ENCODE measurements at places on chromosomes 11 and 22.

DNA sequence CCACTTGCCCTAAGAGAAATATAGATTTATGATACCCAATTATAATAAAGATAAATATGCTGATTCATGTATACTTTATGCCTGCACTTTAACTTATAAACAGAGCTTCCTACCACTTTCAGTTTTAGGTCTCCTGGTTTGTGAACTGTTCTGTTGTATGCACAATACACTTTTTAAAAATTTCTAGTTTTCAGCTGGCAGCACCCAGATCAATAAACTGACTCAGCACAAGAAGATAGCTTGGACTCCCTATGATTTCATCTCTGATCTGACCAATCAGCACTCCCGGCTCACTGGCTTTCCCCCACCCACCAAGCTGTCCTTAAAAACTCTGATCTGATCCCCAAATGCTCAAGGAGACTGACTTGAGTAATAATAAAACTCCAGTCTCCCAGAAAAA lies 33.5 kb upstream of the FAM181B start:
- DNase-seq: no peak

- DNase-seq: no peak
Observed at GRCh38 chr11:12765428-12765827, 91.2 kb downstream of the TEAD1 start.

DNA sequence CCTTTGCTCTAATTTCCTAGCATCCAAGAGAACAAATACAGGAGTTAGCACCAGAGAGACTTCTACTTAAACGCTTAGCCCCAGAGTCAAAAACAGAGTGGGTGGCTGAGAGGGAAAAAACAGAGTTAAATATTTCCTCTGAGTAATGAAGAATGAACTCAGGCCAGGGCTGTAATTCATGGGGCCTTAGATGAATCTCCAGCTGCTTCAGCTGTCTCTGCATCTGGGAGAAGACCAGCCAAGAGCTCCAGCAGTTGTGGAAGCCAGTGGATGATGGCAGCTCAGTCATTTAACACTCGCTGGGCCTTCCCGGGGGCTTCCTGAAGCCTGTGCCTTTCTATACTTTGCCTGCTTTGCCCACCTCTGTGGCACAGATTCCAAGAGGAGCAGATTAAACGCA lies 5.7 kb upstream of the ADAMTS15 start:
- DNase-seq: no peak

DNA sequence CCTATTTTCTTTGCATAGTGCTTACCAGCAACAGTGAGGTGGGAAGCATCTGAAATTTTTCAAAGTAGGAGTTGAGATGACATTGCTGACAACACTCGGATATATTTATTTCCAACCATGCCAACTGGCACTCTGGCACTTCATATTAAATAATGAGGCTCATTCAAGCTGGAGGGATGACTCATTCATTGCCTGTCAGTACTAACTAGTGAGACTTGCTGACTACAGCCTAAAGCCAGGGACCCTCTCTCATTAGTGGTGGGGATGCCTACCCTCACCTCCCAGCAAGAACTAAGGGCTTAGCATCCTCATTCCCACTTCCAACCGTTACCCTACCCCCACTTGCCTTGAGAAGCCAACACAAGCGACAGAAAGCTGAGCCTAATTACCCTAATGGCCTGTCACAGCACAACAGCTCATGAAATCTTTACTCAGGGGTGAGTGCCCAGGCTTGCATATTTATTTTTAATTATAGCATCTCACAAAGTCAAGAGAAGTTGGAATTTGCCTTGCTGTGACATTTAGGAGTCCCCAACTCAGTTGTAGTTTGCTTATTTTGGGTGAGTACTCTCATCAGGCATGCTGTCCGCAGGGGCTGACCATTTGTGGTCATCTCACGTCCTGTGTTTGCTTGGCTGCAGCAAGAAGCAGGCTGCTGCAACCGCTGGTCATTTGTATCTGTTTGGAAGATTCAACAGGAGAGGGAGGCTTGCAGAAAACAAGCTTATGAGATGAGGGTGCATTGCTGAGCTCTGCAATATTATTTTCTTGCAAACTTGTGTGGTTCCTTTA lies 181.6 kb upstream of the POU2AF2 start:
- no peak for DNase-seq

- DNase-seq: no peak
Observed at GRCh38 chr11:6022956-6023355, 7.6 kb downstream of the OR56A1 start.

DNA sequence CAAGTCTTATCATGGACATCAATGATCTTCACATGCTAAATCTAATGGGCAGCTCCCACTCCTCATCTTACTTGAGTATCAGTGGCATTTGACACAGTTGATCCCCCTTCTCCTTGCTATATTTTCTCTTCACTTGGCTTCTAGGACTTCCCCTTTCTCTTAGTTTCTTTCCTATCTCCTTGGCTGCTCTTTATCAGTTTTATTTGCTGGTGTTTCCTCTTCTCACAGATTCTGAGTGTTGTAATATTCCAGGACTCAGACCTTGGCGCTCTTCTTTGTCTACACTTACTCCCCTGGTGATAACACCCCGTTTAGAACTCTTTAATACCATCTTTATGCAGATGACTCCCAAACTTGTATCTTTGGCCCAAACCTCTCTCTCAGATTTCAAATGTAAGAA lies 33.9 kb upstream of the RASSF10 start:
- DNase-seq: no peak

GRCh38 chr22:48047722-48048500 lies 1285.5 kb downstream of the TBC1D22A start:
- DNase-seq: no peak

DNA sequence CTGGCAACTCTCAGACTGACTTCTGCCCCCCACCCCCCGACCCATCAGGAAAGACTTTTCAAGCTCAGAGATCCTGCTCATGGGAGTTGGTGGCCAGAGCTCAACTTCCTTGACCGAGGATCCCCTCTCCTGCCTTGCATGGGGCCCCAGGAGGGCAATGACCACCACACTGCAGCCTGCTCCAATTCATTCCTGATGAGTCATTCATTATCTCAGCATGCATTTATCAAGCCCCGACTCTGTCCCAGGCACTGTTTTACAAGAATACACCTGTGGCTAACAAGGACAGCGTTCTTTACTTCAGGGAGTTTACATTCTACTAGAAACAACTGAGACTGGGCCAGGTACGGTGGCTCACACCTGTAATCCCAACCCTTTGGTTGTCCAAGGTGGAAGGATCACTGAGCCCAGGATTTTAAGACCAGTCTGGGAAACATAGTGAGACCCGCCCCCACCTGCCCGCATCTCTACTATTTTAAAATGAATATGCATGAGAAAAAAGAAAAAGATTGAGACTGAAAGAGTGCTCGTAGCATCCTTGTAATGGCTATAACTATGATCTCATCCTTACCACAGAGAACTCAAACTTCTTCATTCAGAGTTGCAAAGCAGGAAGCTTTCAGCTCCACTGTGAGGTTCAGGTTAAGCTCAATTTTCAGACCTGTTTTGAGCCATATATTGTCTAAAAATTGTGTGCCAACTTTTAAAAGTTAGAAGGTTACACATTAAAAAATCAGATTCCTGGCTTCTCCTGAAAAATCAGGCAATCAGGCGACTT lies 60.4 kb downstream of the FEZ1 start:
- DNase-seq: no peak

- no peak for DNase-seq
Observed at GRCh38 chr11:134530636-134531326, 118.7 kb upstream of the B3GAT1 start.

- DNase-seq: no peak
Observed at GRCh38 chr11:95363164-95363563, 132.2 kb upstream of the SESN3 start.

- no peak for DNase-seq
Observed at GRCh38 chr22:31148488-31148887, 8.2 kb upstream of the PLA2G3 start.

GRCh38 chr11:71505001-71505400 lies 22.1 kb upstream of the KRTAP5-7 start:
- DNase-seq: no peak

DNA sequence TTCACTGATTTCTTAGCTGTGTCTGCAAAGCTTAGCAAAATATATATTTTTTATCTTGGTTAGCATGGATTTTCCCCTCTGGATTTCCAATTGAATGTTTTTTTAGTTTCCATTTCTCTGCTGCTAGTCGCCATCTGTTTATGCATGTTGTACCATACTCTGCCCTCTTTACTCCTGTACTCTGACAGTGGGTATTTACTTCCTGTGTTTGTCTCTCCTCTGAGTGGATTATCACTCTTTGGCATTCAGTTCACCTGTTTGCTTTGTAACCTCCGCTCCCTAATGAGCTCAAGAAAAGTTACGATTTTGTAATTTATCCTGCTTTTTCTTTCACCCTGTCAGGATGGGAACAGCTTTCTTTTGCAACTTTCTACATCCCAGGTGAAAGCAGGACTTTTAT lies 59.1 kb downstream of the PDHX start:
- DNase-seq: no peak

GRCh38 chr11:128549256-128549944 lies 38.0 kb downstream of the ETS1 start:
- DNase-seq: no peak

DNA sequence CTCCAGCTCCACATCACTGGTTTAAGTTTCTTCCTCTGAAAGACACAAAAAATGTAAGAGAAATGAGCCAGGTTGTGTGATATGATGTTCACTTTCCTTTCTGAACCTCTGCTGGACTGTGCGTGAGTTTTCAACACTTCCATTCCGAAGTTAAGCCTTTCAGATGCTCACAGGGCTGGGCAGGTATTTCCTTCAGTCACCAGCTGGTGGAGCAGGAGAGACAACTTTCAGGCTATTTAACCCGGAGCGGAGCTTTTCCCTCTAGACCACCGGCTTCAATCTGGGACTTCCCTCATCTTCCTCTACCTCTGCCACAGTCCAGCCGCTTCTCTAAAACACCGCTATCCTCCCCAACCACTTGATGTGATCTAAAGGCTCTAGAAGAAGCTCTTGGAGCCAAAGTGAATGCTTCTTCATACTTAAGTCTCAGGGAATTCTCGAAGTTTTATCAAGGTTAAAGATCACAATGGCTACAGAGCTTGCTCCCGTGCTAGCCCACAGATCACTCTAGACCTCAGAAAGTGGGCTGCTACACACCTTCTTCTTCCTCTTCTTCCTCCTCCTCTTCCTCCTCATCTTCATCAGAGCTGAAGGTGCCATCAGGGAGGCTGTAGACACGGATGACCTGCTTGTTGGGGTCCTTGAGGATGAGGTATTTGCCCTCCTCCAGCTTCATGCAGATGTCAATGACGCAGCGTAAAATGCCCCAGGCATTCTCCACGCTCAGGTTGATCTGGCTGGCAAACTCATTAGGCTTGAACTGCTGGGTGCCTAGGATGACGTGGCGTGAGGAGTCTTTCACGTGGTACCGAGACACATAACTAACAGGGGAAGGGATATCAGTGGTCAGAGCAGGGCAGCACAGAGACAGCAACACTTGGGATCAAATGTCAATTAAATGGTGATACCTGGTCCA lies 4.4 kb upstream of the FOXRED2 start:
- no peak for DNase-seq

- no peak for DNase-seq
Observed at GRCh38 chr22:42939451-42939881, 75.5 kb downstream of the PACSIN2 start.

DNA sequence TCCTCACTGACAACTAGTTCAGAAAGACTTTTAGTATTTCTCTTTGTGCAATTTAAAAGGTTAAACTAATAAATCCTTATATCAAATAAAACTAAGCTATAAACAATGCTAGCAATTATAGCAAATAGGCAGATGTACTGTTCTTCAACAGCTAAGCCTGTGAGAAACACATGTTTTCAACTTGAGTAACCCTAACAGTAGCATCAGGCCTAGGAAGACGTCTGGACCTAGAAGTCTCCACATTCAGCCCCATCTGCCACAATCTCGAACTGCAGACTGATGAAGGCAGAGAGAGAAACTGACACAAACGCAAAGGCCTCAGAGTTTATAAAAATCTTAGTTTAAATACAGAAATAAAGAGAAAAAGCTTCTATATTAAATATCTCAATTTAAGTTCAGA lies 2.5 kb downstream of the ST13 start:
- no peak for DNase-seq

- DNase-seq: no peak
Observed at GRCh38 chr22:44493206-44493605, 4.8 kb downstream of the RTL6 start.

DNA sequence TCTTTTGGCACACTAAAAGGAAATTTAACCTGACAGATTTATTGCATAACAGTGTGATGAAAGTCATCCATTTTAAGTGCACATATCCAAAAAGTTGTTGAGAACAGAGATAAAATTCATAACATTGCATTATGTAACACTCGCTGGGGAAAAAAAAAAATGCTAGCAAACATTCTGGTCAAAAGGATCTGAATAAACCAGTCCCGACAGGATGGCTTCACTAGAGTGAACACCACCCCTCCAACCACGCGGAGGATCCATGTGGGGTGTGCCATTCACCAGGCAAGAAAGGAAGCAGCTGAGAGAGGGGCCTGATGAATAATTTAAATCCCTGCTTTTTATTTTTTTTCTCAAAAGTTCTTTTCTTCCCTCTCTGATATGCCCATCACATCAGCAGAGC lies 258.7 kb downstream of the DCDC1 start:
- DNase-seq: no peak

GRCh38 chr11:16921019-16921418 lies 93.2 kb downstream of the PLEKHA7 start:
- DNase-seq: no peak

GRCh38 chr22:27662359-27663301 lies 138.9 kb downstream of the MN1 start:
- no peak for DNase-seq

GRCh38 chr11:76798202-76798581 lies 15.0 kb downstream of the TSKU start:
- no peak for DNase-seq

DNA sequence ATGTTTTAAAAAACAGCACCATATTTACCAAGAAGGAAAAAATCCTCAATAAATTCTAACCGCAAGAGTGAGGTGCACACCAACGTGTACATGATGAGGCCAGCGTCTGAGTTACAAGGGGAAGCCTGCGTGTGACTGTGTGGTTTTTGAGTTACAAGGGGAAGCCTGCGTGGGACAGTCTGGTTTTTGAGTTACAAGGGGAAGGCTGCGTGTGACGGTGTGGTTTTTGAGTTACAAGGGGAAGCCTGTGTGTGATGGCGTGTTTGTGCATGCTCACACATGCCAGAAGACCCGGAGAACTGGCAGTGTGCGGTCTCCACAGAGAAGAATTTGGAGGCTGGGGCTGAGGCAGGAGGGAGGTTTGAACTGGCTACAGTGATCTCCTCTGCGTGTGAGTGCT lies 1376.4 kb downstream of the TBC1D22A start:
- no peak for DNase-seq

GRCh38 chr22:25661073-25661472 lies 80.9 kb upstream of the MYO18B start:
- no peak for DNase-seq

GRCh38 chr11:68118706-68119448 lies 2.3 kb downstream of the CHKA start:
- no peak for DNase-seq

- no peak for DNase-seq
Observed at GRCh38 chr11:3186166-3186953, 21.2 kb upstream of the OSBPL5 start.
